ENCODE measurements at places on chromosomes 3 and 15.

DNA sequence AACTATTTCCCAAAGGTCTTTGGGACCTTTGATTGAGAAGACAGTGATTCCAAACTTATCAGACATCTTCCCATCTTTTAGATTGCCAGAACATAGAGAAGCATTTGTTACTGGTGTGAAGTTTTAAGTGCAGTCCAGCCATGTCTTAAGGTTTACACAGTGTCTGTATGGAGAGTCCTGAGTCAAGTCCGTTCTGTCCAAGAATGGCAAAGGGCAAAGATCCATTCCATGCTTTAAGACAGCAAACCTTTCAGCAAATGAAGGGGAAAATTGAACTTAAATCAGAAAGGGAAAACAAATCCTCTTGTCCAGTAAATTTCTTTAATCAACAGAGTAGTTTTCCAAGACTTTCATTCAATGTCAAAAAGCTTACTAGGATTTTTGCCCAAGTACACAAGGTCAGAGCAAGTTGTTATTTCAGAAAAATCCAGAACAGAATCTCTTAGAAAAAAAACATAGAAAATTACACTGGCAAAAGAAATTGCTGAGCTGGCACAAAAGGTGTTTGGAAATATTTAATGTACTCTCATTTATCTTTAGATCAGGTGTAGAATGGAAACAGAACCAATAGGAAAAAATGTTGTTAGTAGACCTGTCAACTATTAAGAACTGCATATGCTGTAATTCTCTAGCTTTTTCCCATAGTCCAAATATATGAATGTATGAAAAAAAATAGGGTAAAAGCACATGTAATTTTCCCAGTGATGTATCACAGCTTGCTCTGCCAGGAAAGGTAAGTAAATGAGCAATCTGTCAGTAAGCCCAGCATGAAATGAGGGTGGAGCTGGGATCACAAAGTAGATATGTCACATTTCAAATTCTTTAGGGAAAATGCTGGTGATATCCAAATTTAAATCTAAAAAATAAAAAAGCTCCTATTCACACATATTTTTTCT is 1099.9 kb downstream of the TUSC7 start:
- DNase-seq = no peak

DNA sequence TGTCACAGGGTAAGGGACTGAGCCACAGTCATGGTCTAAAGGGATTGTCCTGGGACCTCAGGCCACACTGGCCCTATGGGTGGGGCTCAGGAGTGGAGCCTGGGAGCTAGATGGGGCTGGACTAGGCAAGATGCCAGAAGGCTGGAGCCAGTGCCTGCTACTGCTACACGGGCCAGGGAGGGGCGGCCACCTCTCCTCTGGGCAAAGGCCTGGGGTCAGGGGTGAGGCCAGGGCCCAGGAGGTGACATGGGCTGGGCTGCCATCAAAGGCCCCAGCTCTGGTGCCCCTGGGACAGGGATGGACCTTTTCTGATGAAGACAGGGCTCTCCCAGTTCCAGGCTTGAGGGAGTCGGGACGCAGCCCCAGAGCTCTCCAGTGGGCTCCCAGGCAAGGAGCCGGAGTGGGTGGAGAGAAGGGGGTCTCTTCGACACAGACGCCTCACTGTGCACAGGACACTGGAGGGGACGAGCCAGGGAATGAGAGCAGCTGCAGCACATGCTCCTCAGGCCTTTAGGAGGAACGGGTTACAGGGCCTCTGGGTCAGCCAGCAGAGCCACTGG is 62.1 kb upstream of the IQSEC1 start:
- no peak for DNase-seq

DNA sequence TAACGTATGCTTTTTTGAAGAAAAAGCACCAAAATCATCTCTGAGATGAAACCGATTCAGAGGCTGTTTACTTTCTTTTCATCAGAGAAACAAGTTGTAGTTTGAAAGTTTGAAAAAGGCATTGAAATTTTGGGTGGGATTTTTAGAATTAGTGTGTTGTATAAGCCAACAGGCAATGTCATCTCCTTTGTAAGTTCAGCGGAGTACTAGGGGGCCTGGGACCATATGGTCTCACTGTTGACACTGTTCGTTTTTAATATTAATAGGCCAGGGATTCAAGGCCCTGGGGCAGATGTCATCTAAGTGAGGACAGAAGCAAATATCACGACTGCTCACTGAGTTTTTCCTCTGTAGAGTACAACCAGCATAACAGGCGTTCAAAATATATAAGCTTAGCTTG is 256.2 kb upstream of the RARB start:
- DNase-seq = no peak

- no peak for DNase-seq
Measured at GRCh38 chr3:10599017-10599416, 93.6 kb upstream of the ATP2B2 start.

DNA sequence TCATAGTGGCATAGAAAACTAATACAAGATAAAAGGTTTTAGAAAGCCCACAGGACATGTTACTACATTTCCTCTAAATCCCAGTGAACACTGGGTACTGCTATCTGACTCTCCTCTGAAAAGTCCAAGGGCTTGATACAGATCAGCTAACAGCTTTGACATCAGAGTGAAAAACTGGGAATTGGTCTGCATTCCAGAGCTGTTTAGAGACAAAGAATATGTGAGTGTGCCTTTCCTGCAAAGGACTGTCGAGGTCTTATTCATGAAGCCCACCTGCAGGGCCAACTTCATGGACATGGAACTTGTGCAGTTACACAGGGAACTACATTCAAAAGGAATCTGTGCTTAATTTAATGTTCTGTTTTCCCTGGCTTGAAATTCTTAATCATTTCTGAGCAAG is 5.2 kb upstream of the TMCO5A start:
- DNase-seq = no peak

DNA sequence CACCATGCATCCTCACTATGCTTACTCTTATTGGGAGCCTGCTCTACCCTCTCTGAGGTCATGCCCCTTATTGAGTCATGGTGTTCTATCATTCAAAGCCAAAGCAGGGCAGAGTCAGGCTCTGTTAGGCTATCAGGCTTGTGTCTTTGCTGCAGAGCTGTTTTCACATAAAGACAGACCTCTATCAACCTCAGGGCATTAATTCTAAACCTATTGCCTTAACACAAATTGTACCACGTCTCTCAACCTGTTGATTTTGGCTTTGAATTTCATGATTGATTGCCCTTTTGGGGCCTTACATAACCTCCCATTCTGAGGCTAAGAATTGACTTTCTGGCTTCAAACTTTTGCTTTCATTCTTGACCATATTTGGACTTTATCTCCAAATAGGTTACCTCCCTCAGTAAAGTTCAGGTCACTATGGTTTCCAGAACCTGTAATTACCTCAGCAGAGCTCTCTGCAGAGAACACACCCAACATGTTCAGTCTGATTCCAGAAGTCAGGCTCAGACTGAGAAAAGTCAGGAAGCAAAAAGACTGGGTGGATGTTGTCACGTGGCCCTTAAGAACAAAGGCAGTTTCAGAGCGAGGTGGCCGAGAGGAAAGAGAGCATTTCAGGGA is 221.4 kb upstream of the NANOGP8 start:
- no peak for DNase-seq

- DNase-seq = no peak
Measured at GRCh38 chr15:50224606-50225005, 40.9 kb downstream of the HDC start.

DNA sequence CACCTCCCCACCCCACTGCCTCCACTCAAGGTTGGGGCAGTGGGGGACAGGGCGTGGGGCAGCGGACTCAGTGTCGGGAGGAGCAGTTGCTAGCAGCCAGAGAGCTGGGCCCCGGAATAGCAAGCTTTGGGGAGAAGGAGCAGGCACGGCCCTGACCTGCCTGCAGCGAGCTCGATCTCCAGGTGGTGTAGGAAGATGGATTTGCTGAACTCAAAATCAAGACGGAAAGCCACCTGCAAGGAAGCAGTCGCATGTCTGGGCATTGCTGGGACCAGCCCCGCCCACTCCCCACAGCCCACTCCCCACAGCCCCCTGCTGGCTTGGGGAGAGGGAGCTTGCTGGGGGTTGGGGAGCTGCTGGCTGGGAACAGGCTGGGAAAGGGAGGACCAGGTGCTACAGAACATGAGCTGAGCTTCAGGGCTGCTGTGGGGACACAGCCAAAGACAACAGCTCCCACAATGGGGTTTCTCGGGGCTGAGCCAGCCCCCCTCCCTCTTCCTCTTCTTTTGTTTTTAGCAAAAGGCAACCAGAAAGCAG is 38.0 kb downstream of the FEM1B start:
- peak; percentile 17 for DNase-seq

- no peak for DNase-seq
Measured at GRCh38 chr15:53218666-53219580, 428.8 kb upstream of the ONECUT1 start.

- no peak for DNase-seq
Measured at GRCh38 chr3:116444115-116444747, 1.1 kb downstream of the LSAMP start.

GRCh38 chr3:70882104-70882503 is 569.7 kb upstream of the MDFIC2 start:
- DNase-seq = no peak

DNA sequence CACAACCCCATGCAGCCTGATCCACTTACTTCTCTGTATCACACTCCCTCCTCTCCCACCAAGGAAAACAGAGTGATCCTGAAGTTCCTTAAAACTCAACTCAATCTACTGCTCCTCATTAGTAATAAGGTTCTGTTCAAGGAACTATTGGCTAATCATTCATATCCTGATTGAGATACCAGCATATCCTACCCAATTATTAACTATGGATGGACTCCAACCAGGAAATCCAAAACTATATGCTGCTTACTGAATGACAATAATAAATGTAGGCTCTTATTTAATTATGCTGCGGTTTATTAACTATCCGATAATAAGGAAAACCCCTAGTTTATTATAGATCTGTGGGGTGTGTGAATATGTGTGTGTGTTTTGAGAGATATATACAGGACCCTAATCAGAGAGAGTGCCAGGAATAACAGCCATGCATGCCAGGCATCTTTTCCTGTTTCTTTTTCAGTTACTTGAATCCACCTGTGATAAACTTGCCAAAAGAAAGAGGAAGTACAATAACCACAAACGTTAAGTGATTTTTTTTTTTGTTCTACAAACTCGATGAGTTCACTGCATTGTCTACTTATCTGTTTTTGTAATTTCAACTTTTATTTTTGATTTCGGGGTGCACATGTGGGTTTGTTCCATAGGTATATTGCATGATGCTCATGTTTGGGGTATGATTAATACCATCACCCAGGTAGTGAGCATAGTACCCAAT is 1031.7 kb upstream of the CFAP20DC start:
- DNase-seq = no peak

DNA sequence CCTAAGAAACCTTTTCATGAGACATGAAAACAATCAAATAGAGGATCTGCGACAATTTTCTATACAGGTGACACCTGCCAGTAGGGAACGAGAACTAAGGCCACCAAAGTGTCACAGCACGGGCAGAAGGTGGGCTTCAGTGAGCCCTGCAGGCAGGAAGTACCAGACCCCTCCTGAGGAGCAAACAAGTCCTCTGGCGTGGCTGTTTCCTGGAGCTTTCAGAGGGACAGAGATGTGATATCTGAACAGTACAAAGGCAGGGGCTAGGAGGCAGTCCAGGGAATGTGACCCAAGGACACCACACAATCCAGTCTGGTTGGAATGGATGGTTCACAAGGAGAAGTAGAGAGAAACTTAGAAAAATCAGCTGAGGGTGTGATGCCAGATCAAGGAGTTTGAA is 16.8 kb downstream of the POMGNT2 start:
- DNase-seq = no peak

- DNase-seq = peak; percentile 43
Measured at GRCh38 chr3:105367406-105368213, 901 bp downstream of the ALCAM start.

- DNase-seq = no peak
Measured at GRCh38 chr3:48990636-48991469, 812 bp downstream of the P4HTM start.

DNA sequence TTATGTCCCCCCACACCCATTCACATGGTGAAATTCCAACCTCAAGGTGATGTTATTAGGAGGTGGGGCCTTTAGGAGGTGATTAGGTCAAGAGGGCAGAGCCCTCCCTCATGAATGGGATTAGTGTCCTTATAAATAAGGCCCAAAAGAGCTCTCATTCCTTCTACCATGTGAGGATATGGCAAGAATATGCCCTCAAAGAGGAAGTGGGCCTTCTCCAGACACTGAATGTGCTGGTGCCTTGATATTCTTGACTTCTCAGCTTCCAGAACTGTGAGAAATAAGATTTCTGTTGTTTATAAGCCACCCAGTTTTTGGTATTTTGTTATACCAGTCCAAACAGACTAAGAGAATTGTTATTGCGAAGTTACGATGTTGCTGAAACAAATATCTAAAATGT is 94.4 kb downstream of the ANKRD28 start:
- no peak for DNase-seq

GRCh38 chr15:67031331-67031730 is 34.1 kb upstream of the SMAD3 start:
- no peak for DNase-seq

DNA sequence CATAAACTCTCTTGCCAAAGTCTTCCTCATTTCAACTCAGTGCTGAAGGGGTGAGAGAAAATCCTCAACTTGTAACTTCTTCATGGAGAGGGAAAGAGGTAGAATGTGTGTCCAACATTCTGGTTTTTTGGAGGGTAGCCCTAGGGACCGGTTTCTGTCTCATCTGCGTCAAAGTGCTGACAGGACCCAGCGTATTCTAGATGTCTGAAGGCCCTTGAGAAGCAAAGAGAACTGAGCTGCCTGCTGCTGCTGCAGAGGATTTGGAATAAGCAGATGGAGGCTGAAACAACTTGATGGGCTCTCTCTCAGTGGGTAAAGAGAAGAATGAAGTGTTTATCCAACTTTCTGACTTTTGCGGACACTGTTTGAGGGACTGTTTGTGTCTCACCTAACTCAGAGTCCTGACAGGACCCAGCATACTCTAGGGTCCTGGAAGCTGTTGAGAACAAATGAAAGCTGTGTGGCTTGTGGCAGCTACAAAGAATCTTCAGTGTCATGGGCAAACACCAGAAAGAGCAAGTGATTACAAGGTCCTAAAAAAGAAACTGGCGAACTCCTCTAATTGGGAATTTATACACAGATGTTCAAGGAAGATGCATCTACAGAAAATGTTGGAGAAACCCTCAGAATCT is 174.4 kb downstream of the SI start:
- DNase-seq = no peak

DNA sequence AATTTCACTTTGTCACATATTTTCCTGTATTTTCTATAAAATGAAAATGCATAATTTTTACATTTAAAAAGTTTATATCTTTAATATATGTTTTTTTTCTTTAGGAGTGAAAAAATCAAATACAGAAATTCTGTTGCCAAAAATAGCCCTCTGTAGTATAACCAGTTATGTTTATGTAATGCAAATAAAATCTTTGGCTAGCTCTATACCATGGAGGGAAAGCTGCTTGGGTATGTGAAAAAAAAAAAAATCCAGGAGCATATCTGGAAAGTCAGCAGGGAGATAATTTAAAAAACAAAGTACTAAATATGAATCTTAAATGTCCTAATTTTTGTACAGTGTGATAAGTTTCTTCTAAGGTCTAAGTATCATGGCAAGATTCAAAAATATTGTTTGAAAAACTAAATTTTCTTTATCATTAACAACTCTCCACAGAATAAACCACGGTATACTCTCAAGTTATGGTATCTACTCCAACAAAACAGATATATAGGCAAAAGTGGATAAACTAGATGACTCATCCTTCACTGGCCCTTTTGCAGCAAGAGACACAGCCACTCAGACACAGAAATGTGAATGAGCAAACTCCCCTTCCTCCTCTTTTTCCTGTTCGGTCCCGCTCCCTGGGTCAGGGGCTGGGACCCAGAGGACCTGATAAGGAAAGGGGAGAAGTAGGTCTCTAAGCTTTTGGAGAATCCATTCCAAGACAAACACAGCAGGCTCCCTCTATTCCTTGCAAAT is 66.6 kb downstream of the PDZRN3 start:
- no peak for DNase-seq

- DNase-seq = no peak
Measured at GRCh38 chr15:66633938-66634250, 68.1 kb upstream of the LCTL start.
